ENCODE measurements at places on chromosomes 4 and X.

DNA sequence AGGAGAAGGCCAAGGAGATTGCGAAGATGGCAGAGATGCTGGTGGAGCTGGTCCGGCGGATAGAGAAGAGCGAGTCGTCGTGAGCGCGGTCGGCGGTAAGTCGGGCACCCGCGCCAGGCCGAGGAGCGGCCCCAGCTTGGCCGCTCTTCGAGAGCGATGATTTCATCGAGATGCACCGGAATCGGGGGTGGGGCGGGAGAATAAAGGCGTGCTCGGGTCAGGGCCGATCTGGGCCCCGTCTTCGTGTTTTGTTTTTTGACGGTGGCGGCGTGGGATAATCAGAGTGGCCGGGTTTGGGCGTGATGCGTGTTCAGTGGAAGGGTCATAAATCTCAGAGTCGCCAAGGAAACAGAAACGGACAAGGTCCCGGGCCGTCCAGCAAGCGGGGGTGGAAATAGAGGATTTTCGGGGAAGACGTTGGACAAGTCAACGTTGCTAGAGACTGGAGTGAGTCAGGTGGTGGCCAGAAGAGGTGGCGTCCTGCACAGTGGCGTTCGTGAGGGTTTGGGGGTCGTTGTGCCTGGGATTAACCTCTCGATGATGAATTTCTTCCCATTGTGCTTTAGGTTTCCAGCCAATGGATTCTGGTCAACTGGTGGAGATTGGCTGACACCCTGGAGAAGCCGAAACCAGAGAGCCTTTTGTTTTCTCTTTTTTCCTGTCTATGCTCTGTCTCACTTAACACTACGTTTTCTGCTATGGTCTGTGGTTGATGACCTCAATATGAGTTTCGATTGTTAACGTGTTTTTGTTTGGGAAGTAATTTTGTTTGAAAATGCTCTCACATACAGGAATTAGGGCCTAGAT is 882 bp downstream of the MRFAP1 start:
- no peak for DNase-seq

DNA sequence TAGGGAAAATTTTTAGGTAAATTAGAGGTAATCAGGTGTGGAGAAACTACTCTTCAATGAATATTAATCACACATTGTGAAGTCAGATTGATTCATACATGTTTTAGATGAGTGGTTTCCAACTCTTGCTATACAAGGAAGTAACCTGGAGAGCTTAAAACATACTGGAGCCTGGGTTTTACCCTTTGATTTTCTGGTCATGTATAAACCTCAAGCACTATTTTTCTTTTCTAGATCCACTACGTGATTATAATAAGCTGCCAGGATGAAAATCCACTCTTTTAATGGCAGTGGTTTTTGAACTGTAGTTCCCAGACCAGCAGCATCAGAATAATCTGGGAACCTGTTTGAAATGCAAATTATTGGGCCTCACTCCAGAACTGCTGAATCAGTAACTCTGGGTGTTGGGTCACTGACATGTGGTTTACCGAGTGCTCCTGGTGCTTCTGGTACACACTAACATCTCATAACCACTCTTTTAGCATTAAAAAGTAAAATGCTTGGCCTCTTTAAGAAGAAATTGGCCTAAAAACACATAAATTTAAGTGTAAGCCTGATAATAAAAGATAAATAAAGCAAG is 63.4 kb downstream of the DCAF12L1 start:
- DNase-seq, result no peak

DNA sequence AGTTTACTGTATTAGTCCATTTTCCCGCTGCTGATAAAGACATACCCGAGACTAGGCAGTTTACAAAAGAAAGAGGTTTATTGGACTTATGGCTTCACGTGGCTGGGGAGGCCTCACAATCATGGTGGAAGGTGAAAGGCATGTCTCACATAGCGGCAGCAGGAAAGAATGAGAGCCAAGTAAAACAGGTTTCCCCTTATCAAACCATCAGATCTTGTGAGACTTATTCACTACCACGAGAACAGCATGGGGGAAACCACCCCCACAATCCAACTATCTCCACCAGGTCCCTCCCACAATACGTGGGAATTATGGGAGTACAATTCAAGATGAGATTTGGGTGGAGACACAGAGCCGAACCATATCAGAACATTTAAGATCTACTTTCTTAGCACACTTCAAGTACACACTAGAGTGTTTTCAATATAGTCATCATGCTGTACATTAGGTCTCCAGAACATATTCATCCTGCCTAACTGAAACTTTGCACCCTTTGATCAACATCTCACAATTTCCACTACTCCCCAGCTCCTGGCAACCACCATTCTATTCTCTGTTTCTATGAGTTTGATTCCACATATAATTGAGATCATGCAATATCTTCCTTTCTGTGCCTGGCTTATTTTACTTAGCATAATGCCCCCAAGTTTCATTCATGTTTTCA is 341.0 kb downstream of the ARHGAP24 start:
- no peak for DNase-seq

DNA sequence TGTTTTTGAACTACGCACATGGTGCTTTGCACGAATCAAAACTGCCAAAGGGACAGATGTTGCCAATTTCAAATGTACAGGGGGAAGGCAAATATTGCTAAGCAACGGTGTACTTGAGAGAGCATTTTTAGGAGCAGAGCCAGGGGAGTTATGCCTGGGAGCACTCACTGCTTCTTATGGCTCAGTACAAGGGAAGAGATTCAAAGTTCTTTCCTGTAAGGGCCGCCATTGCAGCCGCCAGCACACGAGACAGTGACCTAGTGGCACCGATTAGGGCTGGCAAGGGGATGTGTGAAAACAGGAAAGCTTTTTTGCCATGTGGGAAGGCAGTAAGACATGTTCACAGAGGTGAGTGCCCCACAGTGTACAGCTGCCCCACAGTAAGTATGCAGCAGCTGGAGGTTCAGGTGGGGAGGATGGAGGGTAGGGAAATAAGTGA is 133.8 kb downstream of the AFF1 start:
- no peak for DNase-seq

All from RWPE2 (cell line).